ENCODE measurements at places on chromosomes 7 and 10. TPM values are rescaled to one million over a fixed set of nuclear protein-coding genes. Genes with fewer than 3 reads are reported as not detected.
A peak's percentile ranks its signal among the peaks of the same experiment; 100 is the strongest.

DNA sequence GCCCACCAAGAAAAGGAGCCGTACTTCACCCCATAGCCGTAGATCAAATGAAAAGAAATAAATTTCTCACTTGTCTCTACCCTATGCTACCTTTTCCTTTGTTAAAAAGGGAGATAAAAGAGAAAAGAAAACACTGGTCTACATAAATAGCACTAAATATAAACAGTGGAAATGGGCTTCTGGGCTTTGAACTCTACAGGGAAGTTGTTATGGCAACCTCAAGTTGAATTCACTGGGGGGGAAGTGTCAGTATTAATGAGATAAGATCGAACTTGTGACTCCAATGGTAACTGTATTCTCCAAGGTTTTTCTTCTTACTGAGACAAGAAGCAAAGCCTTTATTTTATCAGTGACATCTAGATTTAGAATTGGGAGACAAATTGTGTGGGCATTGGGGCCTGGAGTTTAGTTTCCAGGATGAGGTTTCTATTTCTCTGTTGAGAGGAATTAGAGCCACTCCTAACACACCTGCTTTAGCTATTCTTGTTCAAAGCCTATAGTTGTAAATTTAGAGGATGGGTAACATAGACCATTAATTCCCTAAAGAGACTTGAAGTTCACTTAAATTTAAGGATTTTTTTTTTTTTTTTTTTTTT is 604.3 kb upstream of the GALNT17 start:
- peak; percentile 35 for DNase-seq
- no peaks in the 10 kb centered on the region for H3K36me3 ChIP-seq
- H3K27me3 ChIP-seq, result no peaks in the 10 kb centered on the region
- H3K4me3 ChIP-seq, result no peak overlapping the region
- H3K4me1 ChIP-seq, result peaks cover 13% of the 10 kb centered on the region

DNA sequence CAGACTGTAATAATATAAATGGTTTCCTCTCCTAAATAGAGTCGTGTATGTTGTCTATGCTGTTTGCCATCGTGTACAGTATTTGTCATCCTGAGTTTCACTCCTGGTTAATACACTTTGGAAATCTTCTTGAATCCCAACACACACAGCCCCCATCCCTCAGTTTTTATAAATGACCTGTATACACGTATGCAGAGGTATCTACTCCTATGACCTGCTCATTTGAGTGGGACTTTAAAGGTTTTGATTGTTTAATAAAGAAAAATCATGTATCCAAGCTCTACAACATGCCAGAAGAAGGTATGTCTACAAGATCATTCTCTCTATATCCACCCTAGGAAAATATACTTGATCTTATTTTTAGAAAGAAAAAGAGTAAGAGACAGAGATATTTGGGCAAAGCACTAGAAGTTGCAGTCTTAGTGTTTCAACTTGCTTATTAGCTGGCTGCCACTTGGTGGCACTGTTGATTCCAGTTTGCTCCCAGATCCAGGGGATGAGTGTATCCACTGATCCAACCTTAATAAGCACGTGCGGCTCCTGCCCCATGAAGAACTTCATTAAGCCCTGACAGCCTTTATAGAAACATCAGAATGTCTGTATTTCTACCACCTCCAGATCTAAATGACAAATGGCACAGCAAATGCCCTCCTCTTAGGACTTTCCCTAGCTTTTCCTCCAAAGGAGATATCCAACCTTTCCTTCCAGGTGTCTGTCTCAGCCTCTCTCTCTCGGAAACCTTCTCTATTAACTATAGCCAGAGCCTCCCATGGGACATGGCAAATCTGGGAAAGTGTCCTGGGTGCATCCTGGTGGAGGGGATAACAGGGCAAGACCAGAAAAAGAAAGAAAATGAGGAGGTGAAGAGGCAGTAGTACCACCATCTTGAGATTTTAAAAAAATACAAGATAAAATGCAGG is 181.6 kb upstream of the NEBL start:
- H3K36me3 ChIP-seq, result no peaks in the 10 kb centered on the region
- no peaks in the 10 kb centered on the region for H3K27me3 ChIP-seq
- H3K4me1 ChIP-seq, result peaks cover 7% of the 10 kb centered on the region
- no peak overlapping the region for H3K4me3 ChIP-seq

- H3K27ac ChIP-seq, result no peak overlapping the region
- peak overlapping the region; percentile 51 for H3K4me3 ChIP-seq
- peak; percentile 89 for DNase-seq
- peaks cover 42% of the 10 kb centered on the region for H3K4me1 ChIP-seq
- H3K36me3 ChIP-seq, result peaks cover 16% of the 10 kb centered on the region
Observed at GRCh38 chr7:45917658-45918057, 3.4 kb downstream of the IGFBP3 start.

DNA sequence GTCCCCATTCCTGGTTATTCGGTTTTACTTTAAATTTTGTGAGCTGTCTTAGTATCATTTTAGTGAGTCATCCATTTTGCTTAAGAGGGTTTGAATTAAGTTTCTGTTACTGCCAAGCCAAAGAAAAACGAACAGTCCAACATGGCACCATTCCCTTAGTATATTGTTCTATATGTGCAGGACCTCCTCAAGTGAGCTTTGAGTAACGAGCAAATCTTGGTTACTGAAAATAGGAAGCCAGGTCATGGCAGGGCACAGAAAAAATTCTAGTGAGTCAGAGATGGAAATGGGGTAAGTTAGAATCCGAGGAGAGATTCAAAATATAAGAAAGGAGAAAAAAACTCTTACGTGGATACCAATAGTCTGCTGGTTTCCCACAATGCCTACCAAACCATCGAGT is 292.9 kb downstream of the BAMBI start:
- H3K27me3 ChIP-seq, result no peaks in the 10 kb centered on the region
- H3K36me3 ChIP-seq, result no peaks in the 10 kb centered on the region
- H3K4me1 ChIP-seq, result no peaks in the 10 kb centered on the region
- H3K4me3 ChIP-seq, result no peak overlapping the region
- DNase-seq, result no peak
- no peak overlapping the region for H3K27ac ChIP-seq

DNA sequence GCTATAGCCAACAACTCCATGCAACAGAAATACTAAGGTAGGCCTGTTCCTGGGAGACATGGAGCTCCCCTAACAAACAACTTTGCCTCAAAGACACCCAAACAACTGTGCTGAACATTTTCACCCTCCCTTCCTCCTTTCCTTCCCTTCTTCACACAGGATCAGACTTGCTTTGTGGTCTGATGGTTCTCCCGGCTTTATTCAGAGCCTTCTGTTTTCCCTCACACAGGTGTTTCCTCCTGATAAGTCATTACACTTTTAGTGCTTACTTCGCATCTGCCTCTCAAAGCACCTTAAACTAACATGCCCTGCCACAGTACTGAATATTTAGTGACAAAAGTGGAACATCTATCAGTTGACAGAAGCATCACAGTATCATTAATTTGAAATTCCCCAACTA is 56.3 kb upstream of the YAE1 start:
- H3K4me3 ChIP-seq, result no peak overlapping the region
- H3K27me3 ChIP-seq, result no peaks in the 10 kb centered on the region
- no peaks in the 10 kb centered on the region for H3K36me3 ChIP-seq
- DNase-seq, result no peak

DNA sequence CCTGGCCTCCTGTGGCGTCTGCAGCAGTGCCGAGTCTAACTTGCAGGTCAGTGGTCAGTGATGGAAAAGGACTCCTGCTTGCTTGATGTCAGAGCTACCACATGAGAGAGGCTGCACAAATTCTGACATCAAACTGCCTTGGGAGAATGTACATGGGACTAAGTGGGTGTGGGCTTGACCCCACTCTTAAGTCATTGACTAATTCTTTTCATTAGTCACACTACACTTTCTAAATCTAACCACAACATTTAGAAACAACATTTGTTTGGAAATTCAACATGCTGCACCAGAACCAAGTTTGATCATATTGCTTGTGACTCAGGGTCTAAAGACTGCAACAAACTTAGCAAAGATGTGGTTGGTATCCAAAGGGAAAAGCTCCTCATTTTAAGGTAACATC is 24.4 kb upstream of the CDC14C start:
- no peaks in the 10 kb centered on the region for H3K36me3 ChIP-seq
- no peak overlapping the region for H3K27ac ChIP-seq
- no peaks in the 10 kb centered on the region for H3K4me1 ChIP-seq
- DNase-seq, result no peak
- H3K27me3 ChIP-seq, result no peaks in the 10 kb centered on the region

- peak overlapping the region; percentile 94 for H3K27ac ChIP-seq
- peaks cover 66% of the 10 kb centered on the region for H3K4me1 ChIP-seq
- H3K4me3 ChIP-seq, result peak overlapping the region; percentile 98
- no peaks in the 10 kb centered on the region for H3K36me3 ChIP-seq
- DNase-seq, result no peak
Observed at GRCh38 chr7:30027065-30027456, 559 bp upstream of the FKBP14 start.

DNA sequence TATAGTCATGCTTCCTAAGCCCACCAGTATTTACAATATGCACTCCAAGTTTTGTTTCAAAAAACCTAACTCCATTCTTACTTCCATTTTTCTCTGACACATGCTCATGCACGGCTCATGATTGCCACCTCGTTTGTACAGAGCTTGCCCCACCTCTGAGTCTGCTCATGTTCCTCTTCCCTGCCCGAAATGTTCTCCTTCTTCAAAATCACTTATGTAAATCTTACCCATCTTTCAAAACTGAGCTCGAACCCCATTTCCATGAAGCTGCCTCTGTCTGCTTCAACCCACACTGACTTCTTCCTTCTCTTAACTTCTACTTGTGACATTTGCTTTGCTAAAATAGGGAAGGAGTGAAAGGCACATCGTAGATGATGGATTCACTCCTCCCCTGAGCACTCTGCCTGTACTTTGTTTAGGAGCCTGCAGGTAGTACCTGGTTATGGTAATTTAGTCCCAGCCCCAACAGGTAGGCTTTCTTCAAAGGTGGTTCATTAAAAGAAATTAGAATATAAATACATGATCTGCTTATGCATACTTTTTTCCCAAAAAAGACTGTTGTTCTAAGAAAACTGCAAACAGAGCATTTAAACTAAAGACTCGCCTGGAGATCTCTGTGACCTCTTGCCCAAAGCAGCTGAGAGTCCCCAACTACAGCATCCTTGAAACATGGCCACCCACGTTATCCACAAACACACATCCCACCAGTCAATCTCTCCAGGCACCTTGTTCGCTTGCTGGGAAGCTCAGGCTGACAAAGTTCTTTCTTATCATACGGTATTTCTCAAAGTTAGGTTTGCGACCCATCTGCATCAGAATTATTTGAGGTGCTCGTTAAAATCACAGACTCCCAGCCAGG is 172.0 kb downstream of the DGKI start:
- H3K4me1 ChIP-seq, result no peaks in the 10 kb centered on the region
- H3K27me3 ChIP-seq, result no peaks in the 10 kb centered on the region
- no peak for DNase-seq
- H3K4me3 ChIP-seq, result no peak overlapping the region
- H3K27ac ChIP-seq, result no peak overlapping the region

- H3K27me3 ChIP-seq, result no peaks in the 10 kb centered on the region
- no peak for DNase-seq
- no peaks in the 10 kb centered on the region for H3K4me1 ChIP-seq
- H3K36me3 ChIP-seq, result no peaks in the 10 kb centered on the region
Observed at GRCh38 chr10:9707216-9707615, 1310.5 kb upstream of the CELF2 start.

- no peak overlapping the region for H3K27ac ChIP-seq
- H3K4me1 ChIP-seq, result no peaks in the 10 kb centered on the region
- no peaks in the 10 kb centered on the region for H3K27me3 ChIP-seq
- no peak for DNase-seq
- no peaks in the 10 kb centered on the region for H3K36me3 ChIP-seq
Observed at GRCh38 chr7:131883769-131884168, 327.3 kb upstream of the PODXL start.

DNA sequence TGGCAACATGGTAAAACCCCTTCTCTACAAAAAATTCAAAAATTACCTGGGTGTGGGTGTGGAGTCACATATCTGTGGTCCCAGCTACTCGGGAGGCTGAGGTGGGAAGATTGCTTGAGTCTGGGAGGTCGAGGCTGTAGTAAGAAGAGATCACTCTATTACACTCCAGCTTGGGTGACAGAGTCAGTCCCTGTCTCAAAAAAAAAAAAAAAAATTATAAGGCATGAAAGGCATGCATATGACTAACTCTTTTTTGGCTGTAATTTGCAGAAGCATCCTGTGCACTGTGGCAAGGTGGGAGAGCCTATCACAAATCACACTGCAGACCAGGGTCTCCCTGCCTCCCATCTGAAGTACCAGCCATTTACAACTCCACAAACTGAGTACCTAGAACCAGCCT is 14.1 kb upstream of the MYPN start:
- no peaks in the 10 kb centered on the region for H3K27me3 ChIP-seq
- H3K27ac ChIP-seq, result no peak overlapping the region
- H3K36me3 ChIP-seq, result no peaks in the 10 kb centered on the region
- DNase-seq, result no peak
- no peaks in the 10 kb centered on the region for H3K4me1 ChIP-seq

GRCh38 chr10:30510932-30511700 is 77.1 kb downstream of the MAP3K8 start:
- H3K27me3 ChIP-seq, result no peaks in the 10 kb centered on the region
- no peak overlapping the region for H3K27ac ChIP-seq
- H3K4me1 ChIP-seq, result no peaks in the 10 kb centered on the region
- no peak for DNase-seq
- H3K4me3 ChIP-seq, result no peak overlapping the region

DNA sequence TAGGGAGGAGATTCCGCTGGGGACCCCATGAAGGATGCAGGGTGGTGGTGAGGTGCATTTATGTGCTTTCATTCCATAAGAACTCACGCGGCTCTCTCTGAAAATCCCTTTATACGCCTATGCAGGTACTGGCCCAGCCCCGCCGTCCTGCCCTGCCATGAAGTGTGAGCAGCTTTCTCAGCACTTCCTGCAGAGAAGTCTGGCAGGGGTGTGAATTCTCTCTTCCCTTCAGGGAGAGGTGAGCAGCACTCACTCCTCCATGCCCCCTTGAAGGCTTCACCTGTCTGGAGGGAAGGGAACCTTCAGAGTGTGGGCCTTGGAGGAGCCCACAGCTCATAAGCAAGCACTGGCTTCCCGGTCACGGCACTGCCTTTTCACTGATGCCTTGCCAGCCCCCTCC is 34.0 kb downstream of the PPP2R2D start:
- no peak overlapping the region for H3K4me3 ChIP-seq
- no peak overlapping the region for H3K27ac ChIP-seq
- no peaks in the 10 kb centered on the region for H3K27me3 ChIP-seq
- peak; percentile 20 for DNase-seq
- H3K36me3 ChIP-seq, result peaks cover 48% of the 10 kb centered on the region

DNA sequence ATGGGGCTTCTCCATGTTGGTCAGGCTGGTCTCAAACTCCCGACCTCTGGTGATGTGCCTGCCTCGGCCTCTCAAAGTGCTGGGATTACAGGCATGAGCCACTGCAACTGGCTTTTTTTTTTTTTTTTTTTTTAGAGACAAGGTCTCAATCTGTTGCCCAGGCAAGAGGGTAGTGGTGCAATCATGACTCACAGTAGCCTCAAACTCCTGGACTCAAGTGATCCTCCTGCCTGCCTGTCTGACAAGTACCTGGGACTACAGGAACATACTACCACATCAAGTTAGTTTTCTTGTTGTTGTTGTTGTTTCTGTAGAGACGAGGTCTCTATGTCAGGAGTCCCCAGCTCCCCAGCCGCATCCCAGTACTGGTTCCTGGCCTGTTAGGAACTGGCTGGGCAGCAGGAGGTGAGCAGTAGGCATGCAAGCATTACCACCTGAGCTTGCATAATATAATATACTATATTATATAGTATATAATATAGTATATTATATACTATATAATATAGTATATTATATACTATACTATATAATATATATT is 55.7 kb downstream of the TPK1 start:
- H3K36me3 ChIP-seq, result no peaks in the 10 kb centered on the region
- no peaks in the 10 kb centered on the region for H3K27me3 ChIP-seq
- H3K4me3 ChIP-seq, result no peak overlapping the region
- no peaks in the 10 kb centered on the region for H3K4me1 ChIP-seq
- no peak for DNase-seq
- H3K27ac ChIP-seq, result no peak overlapping the region

Gene PKD2L1
- not detected for total RNA-seq

Gene MEST
- total RNA-seq, result 7.2 TPM

Gene CCSER2
- 33.3 TPM for total RNA-seq

Gene LIPF
- 449 TPM for total RNA-seq

Gene P4HA1
- total RNA-seq, result 11.7 TPM

Gene ANXA8
- total RNA-seq, result not detected

All from stomach (tissue), 19 donors.